Skin of body (tissue), 3 donors: ENCODE measurements at places on chromosomes 2 and 18. TPM values are rescaled to one million over a fixed set of nuclear protein-coding genes. Genes with fewer than 3 reads are reported as not detected.

GRCh38 chr2:186348200-186348599 is 137.9 kb upstream of the ZC3H15 start:
- no peak for DNase-seq

- DNase-seq: no peak
Measured at GRCh38 chr2:19653509-19653908, 248.3 kb downstream of the TTC32 start.

DNA sequence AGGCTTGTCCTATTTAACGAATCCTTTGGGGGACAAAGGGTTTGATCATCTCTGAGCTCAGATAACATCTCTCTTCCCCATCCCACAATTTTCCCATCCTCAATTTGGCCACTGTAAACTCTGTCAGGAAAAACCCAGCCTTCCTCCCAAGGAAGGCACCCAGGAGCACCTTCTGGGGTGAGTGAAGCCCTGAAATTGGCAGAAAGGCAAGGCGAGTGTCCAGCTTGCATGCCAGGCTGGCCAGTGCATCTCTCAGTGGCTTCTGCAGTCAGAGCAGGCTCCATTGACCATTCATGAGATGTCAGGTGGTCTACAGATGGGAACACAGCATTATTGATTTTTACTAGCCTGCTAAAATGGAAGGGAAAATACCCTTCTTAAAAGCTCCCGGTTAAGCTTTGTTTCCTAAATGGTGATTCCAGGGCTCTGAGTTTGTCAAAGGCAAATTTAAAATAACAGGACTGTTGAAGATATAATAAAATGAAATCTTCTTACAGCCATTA is 83.2 kb upstream of the BOD1L2 start:
- DNase-seq: no peak

The DUSP2 gene
- 59.4 TPM for total RNA-seq

The LOXL3 gene
- 3.7 TPM for total RNA-seq

- DNase-seq: no peak
Measured at GRCh38 chr2:182047544-182047943, 61.9 kb downstream of the PPP1R1C start.

The WDFY1 gene
- total RNA-seq: 72.1 TPM

- DNase-seq: no peak
Measured at GRCh38 chr2:181573140-181573736, 83.7 kb downstream of the CERKL start.

GRCh38 chr18:11147371-11147951 is 1.9 kb downstream of the PIEZO2 start:
- no peak for DNase-seq

DNA sequence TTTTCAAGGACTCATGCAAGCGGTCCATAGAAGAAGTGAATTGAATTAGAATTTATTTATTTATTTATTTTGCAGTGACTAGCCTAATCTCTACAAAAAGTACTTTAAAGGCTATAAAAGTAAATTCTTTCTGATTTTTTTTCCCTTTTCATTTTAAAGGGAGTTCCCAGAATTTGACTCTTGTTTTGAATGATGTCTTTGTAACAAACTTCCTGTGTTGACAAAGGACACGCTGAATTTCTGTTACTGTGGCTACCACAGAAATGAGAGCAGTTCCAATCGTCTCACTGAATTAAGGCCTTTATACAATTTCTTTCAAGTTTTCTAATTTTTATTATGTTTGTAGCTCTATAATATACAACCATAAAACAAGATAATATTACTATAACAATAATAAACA is 46.3 kb upstream of the LPIN2 start:
- DNase-seq: no peak

DNA sequence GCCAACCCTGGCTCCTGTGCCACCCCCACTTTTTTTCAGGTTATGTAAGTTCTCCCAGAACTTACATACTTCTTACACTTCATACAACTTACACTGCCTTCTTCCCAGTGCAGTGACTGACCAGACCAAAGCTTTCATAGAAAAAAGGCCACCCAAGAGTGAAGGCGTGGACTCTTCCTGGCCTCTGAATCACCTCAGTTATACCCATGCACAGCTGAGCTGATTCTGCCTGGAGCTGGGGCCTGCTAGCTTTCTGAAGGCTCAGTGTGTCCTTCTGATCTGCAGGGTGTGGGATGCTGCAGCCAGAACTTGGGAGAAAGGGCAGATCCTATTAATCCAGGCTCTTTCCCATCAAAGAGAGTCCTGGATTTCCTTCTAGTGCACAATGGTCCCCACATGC is 216.1 kb downstream of the TTC32 start:
- DNase-seq: no peak

- DNase-seq: no peak
Measured at GRCh38 chr2:210003359-210003758, 921 bp downstream of the RPE start.

The DSG4 gene
- 12.5 TPM for total RNA-seq

GRCh38 chr2:165573534-165574461 is 104.3 kb downstream of the CSRNP3 start:
- DNase-seq: peak; percentile 46

GRCh38 chr18:79458131-79458838 is 62.6 kb downstream of the NFATC1 start:
- peak; percentile 63 for DNase-seq

The CTAGE1 gene
- not detected for total RNA-seq

- no peak for DNase-seq
Measured at GRCh38 chr2:212495046-212495445, 43.6 kb downstream of the ERBB4 start.

DNA sequence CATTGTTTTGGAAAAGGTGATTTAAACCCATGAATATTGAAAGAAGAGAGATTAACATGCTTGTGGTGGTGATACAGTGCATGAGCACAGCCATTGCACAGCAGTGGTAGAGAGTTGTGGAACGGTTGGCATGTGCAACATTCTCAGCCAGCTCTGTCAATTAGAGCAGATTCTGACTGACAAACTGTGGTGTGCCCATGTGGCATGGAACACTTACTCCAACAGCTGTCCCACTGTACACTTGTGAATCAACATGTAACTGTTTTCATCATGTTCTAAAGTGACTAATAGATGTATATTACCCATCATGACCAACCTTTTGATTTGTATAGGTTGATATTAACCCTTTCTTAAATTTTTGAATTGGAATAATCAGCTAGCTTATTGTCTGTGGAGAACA is 55.6 kb downstream of the PKP4 start:
- DNase-seq: no peak

The LAMA1 gene
- 2.4 TPM for total RNA-seq

GRCh38 chr18:55485666-55486065 is 102.3 kb downstream of the TCF4 start:
- no peak for DNase-seq

DNA sequence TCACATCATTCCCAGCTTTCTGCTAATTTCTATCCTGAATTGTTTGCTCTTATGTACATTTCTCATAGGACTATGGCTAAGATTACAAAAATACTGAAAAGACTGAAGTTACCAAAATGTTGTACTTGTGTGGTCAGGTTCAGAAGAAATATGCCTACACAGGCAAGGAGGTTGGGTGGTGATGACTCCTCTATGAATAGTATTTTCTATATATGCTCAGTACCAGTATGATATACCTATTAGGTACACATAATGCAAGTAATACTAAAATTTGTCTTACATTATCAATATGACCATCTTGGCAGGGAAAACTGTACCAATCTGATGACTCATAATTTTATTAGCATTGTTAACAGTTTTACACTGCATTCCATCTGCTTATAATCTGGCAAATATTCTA is 12.2 kb upstream of the ORC2 start:
- no peak for DNase-seq

DNA sequence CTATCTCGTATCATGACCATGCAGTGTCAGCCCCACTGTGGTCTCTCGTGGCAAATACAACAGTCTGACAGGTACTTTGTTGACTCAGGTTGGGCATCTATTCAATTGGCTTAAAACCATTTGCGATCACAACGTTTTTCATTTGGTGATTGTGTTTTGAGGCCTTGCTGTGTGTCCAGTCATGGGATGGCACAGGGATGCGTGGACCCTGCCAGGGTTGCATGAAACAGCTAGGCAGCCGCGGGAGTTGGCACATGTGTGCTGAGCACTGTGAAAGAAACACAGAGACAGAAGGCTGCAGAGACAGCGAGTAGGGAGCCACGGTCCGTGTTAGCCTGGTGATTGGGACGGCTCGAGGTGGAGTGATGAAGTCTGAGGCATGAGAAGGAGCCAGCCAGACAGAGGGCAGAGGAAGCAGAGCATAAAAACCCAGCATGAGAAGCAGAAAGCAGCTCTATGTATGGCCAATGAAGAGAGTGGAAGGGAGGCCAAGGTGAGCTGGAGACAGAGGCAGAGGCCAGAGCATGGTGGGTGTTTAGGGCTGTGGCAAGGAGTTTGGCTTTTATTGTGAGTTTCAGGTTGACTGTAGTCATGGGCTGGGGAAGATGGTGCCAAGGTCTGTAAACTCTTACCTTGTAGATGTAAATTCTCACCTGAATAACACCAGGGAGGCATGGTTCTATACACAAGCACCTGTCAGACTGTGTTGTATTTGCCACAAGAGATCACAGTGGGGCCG is 31.8 kb upstream of the IL1R1 start:
- no peak for DNase-seq

DNA sequence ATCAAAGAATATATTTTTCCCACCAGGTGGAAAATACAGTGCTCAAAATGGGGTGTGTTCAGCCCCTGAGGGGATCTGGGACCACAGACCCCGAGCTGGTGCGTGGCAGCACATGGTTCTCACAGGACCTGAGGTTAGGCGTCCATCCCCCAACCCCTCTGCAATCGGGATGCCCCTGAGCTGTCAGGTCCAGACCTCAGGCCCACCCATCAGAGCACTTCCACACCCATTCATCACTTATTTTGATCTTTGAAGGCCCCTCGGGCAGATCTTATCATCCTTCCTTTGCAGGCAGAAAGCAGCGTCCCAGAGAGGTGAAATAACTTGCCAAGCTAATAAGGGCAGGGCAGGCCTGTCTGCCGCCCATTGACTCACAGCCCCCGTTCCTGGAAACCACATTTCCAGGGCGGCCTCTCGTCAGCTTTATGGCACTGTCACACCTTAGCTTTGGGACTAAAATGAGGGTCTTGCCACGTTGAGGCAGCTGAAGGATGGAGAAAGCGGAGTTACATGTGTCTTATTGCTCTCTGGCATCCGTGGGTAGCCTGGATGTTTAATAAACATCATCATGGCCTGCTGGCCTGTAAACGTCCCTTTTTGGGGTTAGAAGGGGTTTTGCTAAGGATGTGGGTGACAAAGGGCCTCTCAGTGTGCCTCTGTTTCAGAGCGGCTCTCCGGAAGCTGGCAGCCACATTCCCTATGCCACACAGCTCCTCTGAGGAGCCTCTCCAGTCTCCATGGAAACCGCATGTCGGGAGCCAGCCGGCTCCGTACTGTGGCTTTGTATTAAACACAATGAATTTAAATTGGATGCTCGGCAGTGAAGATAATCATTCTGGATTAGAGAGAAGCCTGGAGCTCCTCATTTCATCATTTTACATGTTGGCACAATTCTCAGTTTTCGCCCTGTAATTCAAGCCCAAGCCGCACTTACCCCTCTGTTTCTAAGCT is 58.3 kb upstream of the MAPRE3 start:
- DNase-seq: no peak

The SERPINB4 gene
- total RNA-seq: 29.1 TPM

GRCh38 chr2:217621391-217621801 is 381.4 kb downstream of the TNS1 start:
- no peak for DNase-seq

The POTEC gene
- total RNA-seq: not detected

GRCh38 chr18:32530947-32531651 is 60.4 kb upstream of the GAREM1 start:
- DNase-seq: peak; percentile 13
